ENCODE measurements at places on chromosomes 4 and X.

- no peak for DNase-seq
Observed at GRCh38 chr4:76016393-76016792, 6.9 kb downstream of the CXCL10 start.

- no peak for DNase-seq
Observed at GRCh38 chr4:7862561-7863192, 77.0 kb downstream of the AFAP1 start.

DNA sequence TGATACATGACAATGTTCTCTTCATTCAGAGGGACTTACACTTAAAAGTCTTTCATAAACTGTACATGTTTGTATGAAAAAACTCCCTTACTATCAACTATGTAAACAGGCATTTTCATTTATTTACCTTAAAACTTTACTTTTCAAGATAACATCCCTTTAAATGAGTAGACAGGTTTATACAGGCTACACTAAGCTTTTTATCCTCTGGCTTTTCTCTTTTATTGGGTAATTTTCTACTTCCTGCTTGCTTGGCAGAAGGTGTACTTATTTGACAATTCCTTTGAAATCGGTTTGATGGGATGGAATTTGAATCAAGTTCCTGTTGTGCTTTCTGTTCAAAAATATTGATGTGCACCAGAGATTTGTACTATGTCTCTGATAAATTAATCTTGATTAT is 81.4 kb downstream of the PTPN13 start:
- DNase-seq = no peak

DNA sequence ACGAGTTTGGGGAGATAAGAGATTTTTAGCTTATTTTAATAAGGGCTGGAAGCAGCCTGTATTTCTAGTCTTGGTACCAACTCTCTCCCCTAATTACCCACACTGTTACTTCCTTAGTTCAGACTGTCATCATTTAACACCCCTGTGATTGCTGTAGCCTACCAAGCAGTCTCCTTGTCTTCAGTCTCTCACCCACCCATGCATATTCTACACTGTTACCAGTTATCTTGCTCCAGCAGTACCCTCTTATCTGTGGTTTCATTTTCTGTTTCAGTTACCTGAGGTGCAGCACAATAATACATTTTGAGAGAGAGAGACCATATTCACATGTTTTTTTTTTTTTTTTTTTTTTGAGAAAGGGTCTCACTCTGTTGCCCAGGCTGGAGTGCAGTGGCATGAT is 80.2 kb downstream of the DIAPH2 start:
- peak; percentile 1 for DNase-seq

- no peak for DNase-seq
Observed at GRCh38 chrX:133090236-133090809, 6.6 kb downstream of the USP26 start.

GRCh38 chr4:178894126-178894525 is 1451.9 kb upstream of the AGA start:
- no peak for DNase-seq

GRCh38 chr4:7663075-7663541 is 228.4 kb upstream of the PSAPL1 start:
- DNase-seq = no peak
